ENCODE measurements at places on chromosomes 11 and 22.

DNA sequence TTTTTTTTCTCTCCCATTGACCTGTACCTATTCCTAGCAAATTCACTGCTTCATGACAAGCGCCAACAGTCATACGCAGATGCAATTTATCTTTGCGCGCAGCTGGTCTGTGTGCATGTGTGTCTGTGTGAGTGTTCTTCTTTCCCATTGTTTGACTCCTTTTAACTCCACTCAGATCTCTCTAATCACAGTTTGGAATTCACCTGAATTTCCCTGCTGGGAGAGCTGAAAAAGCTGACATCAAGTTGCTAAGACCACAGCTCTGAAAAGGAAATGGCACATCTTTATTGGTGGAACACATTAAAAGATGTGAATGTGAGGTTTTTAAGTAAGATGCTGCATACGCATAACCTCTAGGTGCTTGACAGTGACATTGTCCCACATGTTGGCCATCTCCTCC, 187.4 kb upstream of the MTMR2 start:
- DNase-seq, result no peak

GRCh38 chr11:60974726-60975125, 3.2 kb downstream of the CD6 start:
- no peak for DNase-seq

DNA sequence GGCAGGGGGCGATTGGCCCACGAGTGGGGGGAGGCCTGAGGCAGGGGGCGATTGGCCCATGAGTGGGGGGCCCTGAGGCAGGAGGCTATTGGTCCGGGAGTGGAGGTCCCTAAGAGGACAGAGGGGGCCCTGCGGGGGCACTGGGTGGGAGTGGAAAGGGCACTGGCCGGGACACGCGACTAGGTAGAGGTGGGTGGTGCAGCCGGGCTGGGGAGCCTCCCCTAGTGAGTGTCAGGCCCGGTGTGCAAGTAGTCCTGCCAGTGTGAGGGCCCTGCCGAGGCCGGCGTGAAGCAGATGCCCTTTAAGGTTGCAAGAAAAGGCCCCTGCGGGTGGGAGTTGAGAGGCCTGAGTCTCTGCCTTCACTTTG, 909 bp upstream of the BRD1 start:
- no peak for DNase-seq

- no peak for DNase-seq
These were observed 442.7 kb downstream of the MIAT start for GRCh38 chr22:27099946-27100722.

DNA sequence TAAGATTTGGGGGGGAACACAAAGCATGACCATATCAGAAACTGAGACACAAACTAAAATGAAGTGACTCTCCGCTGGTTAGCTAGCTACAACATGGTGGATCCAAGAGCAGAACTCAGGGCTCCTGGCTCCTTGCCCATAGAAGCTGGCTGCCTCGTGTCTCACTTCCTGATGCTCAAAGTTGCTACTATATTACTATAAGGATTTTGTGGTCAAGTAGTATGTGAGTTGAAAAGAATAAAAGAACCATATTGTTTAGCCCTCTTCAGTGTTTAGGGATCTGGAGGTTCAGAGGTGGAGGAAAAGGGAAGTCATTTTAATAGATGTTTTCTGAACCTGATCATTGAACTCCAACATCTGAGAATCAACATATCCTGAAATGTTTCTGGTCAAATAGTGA, 16.9 kb upstream of the SIK2 start:
- peak; percentile 80 for DNase-seq

GRCh38 chr11:3165152-3165705, at the start of gene OSBPL5:
Gene OSBPL5, minus strand, starts transcription at chr11:3165310. Its CDS starts 36,162 bp downstream, at chr11:3129148.
- DNase-seq, result peak; percentile 61

- DNase-seq, result peak; percentile 69
These were observed 31.9 kb downstream of the MAML2 start for GRCh38 chr11:96311120-96311568.

DNA sequence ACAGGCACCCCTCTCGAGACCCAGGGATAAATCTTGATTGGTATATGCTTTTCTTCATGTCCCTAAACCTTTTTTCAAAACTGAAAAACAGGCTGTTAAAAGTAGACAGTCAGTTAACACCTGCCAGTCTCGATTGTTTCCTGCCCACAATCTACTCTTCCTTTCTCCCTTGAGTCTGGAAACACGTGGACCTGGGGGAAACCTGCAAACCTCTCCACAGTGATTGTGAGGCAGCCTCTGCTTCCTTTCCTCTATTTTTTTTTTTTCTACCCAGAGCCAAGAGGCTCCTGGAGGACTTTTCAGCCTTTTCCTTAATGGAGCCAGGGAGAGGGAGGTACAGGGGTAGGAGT, 69.4 kb upstream of the CLMP start:
- DNase-seq, result no peak

DNA sequence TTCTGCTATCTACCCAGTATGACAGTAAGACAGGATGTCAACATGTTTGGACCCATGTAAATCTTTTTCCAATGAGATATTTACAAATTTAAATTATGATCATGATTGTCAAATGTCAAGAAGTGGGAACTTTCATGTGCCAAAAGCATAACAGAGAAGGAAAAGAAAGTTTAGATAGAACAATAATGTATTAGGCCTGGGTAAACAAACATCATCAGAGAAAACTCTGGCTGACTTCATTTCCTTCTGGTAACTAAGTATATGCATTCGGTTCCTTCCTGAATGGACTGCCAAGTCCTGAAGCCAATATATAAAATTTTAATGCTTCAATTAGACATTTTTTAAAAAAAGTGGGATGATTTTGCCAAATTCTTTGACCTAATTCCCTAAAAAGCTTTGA, 16.5 kb downstream of the RNF141 start:
- DNase-seq, result no peak

DNA sequence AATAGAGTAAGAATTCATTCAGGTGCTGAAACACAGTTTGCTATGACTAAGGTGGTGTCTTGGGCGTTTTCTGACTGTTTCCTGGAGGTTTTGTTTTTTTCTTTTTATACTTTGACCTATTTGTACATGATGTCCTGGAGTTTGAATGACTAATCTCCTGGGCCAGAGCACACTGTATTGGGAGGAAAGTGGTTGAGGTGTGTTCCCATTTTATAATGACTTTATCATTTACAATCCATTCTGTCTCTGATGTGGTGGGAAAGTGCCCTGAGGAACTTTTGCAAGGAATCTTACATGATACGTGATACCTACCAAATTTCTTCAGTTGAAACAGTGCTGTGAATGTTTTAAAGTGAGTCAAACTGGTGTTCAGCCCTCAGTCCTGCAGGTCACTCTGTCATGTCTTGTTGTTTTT, 80.8 kb downstream of the TNRC6B start:
- peak; percentile 87 for DNase-seq

DNA sequence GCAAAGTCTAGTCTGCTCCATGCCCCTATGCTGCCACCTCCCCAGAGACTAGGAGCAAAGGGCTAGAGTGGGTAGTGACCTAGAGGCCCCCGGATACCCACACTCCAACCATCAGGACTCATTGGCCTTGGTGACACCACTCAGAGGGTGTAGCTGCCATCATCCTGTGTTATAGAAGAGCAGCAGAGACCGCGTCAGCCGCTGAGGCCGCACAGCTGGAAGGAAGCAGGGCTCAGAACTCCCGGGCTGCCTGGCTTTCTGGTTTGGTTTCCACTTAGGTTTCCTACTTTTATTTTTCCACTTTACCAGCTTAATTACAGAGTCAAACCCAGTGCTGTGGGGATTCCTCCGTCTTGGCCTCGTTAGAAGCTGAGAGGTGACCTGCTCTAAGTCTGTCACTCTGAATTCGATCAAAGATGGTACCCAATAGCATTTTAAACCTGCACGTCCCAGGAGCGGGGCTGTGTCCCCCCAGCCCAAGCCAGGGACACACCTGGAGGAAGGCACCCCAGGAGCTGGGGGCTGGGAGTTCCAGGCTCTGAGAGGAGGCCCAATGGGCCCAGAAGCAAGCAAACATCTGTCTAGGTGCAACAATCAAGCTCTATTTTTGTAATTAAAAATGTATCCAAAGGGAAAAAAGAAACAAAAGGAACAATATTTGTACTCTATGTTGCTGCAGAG, 2.1 kb upstream of the CDKN1C start:
- no peak for DNase-seq

DNA sequence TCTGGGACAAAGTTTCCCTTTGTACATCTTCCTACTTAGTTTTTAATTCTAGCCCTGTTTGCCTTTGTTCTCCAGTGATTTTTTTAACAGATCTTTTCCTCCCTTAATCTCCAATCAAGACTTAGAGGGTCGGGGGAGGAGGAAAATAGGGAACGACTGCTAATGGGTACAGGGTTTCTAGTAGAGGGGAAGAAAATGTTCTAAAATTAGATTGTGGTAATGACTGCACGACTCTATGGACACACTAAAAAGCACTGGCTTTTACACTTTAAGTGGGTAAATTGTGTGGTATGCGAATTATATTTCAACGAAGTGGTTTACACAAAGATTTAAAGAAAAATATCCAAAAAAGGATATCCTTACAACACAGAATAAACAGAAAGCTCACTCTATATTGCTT, 110.0 kb upstream of the SPON1 start:
- DNase-seq, result no peak

DNA sequence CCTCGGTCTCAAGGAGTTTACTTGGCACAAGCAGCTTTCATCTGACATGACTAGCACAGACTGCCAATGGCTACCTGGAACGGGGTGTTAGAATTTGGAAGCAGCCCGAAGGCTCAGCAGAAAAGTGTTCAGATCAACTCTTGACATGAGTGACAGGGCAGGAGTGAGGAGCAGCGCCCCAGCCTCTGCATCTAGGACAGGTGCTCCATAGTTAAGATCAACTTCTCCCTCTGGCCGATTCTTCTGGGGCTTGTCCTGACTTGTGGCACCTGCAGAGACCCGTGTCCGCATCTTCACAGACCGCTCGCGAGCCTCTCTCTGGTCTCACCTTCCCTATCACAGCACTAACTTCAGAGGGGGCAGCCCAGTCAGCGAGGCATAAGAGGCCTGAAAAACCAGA, 42.5 kb upstream of the CHKA start:
- DNase-seq, result no peak

- no peak for DNase-seq
These were observed 1321.7 kb downstream of the TBC1D22A start for GRCh38 chr22:48084041-48084728.

GRCh38 chr22:19182472-19183157, 4.1 kb upstream of the SLC25A1 start:
- no peak for DNase-seq

DNA sequence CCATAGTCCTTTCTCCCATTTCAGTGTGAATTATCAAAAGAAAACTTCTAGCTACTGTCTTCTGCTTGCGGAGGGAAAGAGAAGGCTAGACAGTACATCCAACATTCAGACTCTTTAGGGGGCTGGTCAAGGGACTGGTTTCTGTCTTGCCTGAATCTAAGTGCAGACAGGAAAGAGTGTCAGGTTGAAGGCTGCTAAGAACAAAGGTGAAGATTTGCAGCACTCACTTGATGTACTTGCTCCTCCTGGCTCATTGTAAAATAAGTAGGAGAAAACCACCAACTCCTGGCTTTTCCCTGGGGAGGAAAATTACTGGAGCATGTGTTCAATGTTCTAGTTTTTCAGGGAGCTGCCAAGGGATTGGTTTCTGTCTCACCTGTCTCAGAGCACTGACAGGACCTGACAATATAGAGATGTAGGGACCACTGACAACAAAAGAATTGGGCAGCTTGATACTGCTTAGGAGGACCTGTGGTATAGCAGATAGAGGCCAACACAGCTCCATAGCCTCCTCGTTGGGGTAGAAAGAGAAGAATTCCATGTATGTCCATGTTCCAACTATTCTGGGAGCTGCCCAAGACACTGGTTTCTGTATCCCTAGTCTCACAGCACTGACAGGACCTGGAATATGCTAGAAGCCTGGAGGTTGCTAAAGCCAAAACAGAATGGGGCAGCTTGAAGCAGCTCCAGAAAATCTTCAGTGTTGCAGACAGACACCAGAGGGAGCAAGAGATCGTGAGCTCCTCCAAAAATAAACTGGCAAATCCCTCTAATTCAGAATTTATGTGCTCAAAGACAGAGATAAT, 39.7 kb upstream of the MMP12 start:
- DNase-seq, result peak; percentile 43

DNA sequence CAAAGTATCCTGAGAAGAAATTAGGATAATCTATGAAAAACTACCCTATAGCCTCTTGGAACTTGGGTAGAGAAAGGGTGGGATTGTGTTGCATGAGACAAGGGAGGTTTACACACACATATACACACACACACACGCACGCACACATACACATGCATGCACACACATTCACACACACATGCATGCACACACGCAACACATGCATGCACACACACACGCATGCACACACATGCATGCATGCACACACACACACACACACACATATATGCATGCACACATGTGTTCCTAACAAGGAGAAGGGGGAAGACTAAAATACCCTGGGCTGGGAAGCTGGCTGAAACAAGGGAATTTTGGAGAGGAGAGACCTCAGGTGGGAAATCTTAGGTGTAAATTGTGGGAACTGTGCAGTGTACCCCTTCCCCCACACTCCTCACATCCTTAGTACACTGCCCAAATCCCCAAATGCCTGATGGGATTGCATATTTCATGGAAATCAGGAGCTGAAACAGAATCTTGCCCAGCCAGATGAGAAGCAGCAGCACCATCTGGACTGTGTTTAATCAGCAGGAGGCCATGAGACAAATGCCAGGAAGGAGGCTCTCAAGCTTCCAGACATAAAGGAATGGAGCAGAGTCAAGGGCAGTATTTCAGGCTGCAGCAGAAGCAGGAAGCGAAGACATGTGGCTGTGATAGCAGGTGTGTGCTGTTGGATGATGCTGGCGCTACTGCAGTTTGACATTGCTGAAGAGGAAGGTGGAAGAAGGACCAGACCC, 14.6 kb upstream of the POLD3 start:
- DNase-seq, result no peak

- no peak for DNase-seq
These were observed 46.2 kb downstream of the TRIM29 start for GRCh38 chr11:120091701-120092100.

Data from M059J (cell line).